ENCODE measurements at places on chromosomes 1 and 21.

- no peak for DNase-seq
Measured at GRCh38 chr1:76595024-76595423, 272.3 kb upstream of the ST6GALNAC5 start.

DNA sequence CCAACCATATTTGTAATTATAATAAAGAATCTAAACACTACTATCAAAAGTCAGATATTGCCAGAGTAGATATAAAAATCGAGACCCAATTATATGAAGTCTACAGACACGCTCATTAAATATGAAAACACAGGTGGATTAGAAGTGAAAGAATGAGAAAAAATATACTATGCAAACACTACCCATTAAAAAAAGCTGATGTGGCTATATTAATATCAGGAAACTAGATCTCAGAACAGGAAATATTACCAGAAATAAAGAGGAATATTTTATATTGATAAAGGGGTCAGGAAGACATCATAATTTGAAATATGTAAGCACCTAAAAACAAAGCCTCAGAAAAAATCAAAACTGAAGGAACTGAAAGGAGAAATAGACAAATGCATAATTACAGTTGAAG is 88.3 kb downstream of the URB2 start:
- DNase-seq, result no peak

- peak; percentile 80 for DNase-seq
Measured at GRCh38 chr1:24199291-24199900, 12.3 kb upstream of the IFNLR1 start.

- DNase-seq, result no peak
Measured at GRCh38 chr1:236035681-236036101, 29.2 kb downstream of the NID1 start.

DNA sequence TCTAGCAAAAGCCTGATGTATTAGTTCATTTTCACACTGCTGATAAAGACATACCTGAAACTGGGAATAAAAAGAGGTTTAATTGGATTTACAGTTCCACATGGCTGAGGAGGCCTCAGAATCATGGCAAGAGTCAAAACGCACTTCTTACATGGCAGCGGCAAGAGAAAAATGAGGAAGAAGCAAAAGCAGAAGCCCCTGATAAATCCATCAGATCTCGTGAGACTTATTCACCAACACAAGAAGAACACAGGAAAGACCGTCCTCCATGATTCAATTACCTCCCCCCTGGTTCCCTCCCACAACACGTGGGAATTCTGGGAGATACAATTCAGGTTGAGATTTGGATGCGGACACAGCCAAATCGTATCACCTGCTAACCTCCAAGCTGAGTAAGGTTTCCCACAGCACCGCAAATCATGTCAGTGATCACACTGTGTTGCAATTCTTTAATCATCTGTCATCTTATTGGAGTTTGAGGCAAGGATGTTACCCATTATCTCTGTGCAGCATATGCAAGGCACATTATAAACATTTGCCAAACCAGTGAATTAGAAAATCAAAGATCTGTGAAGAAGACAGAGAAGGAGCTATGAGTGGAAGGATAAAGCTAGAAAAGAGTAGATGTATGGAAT is 128.5 kb downstream of the ZNF281 start:
- DNase-seq, result no peak

DNA sequence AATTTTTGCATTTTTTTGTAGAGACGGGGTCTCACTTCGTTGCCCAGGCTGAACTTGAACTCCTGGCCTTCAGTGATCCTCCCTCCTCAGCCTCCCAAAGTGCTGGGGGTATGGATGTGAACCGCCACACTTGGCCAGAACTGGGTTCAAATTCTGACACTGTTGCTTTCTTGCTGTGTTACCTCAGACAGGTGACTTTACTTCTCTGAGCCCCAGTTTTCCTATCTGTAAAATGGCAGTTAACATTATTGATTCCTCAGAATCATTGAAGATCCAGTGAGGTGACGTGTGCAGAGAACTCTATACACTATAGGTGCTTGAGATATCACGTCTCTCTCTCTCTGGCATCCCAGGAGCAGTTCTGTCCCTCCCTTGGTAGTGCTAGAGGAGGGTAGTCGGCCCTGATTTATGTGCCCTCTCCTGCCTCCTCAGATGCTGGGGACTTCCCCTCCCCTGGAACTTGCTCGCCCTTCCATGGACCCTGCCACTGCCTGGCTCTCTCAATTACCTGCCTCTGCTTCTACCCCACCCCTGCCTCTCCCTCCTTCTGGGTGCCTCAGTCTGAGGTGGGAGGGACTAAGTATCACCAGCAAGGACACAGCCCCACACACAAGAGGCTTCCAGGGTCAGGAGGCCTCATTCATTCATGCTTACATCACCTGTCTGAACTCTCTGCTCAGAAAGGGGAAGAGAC is 2.8 kb upstream of the HPCA start:
- DNase-seq, result no peak

DNA sequence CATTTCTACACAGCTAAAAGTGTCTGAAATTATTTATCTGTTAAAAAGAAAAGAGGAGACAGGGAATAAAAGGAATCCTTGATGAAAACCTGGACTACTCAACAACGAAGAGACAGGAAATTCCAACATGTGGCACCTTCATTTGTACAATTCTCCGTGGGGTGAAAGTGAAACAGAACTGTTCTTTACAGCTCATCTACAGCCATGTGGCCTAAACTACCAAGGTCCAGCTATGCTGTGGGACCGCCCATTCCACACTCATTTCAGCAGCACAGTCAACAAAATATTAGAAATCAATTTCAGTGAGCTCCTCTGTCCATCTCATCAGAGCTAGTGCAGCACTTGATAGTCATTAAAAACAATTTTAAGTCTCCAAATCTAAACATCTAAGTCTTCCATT is 44.0 kb downstream of the UBR4 start:
- DNase-seq, result no peak

- no peak for DNase-seq
Measured at GRCh38 chr1:21899987-21900386, 37.1 kb downstream of the HSPG2 start.

GRCh38 chr1:200316148-200316803 is 93.6 kb downstream of the ZNF281 start:
- DNase-seq, result no peak

GRCh38 chr1:59879574-59879973 is 47.0 kb downstream of the CYP2J2 start:
- peak; percentile 79 for DNase-seq

DNA sequence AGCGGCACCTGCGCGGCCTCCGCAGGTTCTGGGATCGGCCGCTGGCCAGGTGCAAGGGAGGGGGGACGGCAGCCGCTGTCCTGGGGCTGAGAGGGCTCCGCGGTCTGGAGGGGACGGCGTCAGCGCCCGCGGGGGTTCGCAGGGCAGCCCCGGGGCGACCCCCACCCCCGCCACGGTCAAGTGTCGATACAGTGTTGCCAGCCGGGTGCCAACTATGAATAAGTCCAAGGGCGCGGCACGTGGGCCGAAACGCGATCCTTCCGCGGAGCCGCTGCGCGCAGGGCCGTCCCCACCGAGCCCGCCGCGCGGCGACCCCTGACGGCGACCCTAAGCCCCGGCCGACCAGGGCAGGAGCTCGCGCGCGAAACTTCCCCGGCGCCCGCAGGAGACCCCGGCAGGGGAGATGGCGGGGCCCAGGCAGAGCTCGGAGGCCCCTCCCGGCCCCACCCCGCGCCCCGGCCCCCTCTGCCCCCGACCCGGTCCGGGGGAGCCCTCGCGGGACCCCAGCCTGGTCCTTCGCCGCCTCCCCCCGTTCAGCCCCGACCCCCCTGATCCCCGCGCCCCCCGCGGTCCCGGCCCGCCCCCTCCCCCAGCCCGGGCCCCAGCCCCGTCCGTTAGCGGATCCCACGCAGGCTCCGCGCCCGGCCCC is 586 bp upstream of the AGPAT3 start:
- peak; percentile 15 for DNase-seq

DNA sequence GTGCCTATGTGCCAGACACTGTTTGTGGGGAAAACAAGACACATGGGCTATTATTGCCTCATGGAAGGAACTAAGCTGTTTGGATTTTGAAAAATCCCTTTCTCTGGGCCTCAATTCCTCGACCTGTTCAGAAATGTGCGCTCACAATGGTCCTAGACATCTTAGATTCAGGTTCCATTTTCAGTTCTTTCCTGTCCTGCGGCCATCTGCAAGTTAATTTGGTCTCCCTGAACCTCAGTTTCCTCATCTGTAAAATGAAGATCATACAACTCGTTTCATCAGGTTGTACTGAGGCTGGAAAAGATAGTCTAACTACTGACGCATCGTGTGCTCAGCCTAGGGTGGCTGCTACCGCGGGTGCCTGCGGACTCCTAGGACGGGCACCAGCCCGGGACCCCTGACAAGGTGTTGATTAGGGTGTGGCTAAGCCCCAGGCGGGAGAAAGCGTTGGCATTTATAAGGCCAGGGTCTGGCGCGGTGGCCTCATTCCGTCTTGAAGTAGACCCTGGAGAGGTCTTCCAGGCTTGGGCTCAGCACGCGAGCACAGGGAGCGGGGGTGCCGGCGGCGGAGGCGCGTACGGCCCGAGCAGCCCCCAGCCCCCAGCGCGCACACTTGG is 493 bp upstream of the ELOA start:
- DNase-seq, result no peak

GRCh38 chr21:16073586-16073985 is 343.8 kb downstream of the USP25 start:
- no peak for DNase-seq

- no peak for DNase-seq
Measured at GRCh38 chr1:197998110-197998509, 80.9 kb downstream of the LHX9 start.

GRCh38 chr1:22350924-22351767 is 100.5 kb upstream of the ZBTB40 start:
- DNase-seq, result no peak

DNA sequence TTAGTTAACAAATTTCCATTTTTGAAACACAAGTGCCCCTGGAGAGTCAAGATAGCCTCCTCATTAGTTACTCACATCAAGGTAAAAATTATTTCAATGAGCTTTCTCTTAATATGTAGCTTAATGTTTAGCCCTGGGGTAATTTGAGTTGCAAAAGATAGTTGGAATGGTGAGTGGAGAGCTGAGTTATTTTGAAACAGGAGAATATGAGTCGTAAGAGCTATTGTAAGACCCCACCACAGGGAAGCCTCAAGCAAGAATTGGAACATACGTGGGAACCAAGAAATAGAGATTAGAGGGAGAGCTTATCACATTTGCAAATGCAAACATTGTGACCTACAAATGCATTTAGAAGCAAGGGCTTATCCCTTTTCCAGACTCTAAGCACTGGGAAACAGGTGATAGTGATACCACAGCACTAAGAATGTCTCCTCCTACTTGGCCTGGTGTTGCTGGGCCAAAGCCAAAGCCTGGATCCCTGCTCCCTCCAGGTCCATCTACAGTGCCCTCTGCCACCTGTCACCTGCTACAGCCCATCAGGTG is 635.1 kb downstream of the PTPRC start:
- no peak for DNase-seq

- no peak for DNase-seq
Measured at GRCh38 chr1:169044971-169045370, 61.5 kb upstream of the ATP1B1 start.

DNA sequence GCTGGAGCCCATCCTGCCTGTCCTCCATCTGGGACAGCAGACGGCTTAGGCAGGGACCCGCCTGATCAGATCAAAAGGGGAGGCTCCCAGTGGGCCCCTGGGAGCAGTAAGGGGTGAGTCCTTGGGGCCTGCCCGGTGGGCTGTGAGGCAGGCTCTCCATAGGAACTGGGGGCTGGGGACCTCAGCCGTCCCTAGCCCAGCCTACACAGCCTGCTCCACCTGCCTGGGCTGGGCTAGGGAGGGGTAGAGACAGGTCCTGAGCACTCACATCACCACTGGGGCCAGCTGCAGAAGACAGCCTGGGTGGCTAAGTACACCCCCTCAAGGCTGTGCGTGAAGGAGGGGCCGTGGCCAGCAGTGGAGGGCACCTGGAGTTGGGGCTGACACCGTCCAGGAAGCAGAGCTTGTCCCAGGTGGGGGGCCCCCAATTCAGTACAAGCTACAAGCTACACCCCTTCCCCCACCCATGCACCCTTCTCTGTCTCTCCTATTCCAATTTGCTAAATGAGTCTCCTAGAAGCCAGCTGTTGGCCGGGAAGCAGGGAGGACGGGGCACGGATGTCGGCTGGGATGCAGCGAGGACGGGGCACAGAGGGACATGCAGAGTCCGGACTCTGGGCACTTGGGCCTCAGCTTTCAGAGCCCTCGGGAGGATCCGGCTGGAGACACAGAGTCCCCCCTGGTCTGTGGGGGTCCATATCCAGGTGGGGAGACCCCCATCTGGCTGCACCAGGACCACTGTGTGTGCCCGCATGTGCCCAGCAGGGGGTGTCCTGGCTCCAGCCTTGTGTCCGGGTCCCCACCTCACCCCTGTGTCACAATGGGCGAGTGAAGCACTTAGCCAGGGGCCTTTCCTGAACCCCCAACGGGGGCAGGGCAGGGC is 1.7 kb downstream of the ISG15 start:
- no peak for DNase-seq

DNA sequence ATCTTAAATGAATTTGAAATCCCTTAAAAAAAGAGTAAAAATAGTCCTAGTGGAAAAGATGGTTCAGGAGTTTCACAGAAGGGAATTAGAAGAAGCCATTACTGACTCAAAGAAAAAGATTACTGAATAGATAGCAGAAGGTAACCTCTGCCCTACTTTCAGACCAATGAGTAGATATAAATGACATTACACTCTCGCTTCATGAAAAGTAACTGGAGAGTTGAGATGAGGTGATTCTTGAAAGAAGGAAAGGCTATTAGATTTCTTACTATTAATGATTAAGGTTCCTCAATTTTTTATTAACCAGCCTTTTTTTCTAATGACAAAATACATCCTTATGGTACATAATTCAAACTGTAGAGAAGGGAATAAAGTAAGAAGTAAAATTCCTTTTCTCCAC is 28.3 kb downstream of the CCN1 start:
- DNase-seq, result no peak

DNA sequence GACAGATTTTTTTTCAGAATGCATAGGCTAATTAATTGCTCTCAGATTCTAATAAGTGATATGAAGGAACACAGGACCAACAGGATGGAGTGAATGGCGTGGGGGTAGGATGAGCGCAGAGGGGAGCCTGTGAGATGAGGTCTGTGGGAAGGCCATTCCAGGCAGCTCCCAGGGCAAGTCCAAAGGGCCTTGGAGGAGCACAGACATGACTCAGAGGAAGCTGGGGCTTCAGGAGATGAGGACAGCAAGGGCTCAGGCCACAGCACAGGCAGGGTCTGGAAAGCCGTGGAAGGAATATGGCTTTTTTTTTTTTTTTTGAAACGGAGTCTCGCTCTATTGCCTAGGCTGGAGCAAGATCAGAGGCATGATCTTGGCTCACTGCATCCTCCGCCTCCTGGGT is 35.1 kb downstream of the FMN2 start:
- no peak for DNase-seq

- DNase-seq, result no peak
Measured at GRCh38 chr1:217393896-217394295, 237.0 kb downstream of the GPATCH2 start.

- no peak for DNase-seq
Measured at GRCh38 chr1:213466541-213466940, 415.5 kb downstream of the RPS6KC1 start.

GRCh38 chr1:41892301-41892781 is 26.4 kb downstream of the HIVEP3 start:
- DNase-seq, result peak; percentile 64

All from activated CD4-positive, alpha-beta T cell treated with anti-CD3 and anti-CD28 coated beads, Interleukin-2, amount 10 ng/mL, durations not matched to agents 7 days and 5 days (primary cell).